Cerebellar nuclear complex (tissue), 1 donor: ENCODE measurements at places on chromosomes 6 and 20.

DNA sequence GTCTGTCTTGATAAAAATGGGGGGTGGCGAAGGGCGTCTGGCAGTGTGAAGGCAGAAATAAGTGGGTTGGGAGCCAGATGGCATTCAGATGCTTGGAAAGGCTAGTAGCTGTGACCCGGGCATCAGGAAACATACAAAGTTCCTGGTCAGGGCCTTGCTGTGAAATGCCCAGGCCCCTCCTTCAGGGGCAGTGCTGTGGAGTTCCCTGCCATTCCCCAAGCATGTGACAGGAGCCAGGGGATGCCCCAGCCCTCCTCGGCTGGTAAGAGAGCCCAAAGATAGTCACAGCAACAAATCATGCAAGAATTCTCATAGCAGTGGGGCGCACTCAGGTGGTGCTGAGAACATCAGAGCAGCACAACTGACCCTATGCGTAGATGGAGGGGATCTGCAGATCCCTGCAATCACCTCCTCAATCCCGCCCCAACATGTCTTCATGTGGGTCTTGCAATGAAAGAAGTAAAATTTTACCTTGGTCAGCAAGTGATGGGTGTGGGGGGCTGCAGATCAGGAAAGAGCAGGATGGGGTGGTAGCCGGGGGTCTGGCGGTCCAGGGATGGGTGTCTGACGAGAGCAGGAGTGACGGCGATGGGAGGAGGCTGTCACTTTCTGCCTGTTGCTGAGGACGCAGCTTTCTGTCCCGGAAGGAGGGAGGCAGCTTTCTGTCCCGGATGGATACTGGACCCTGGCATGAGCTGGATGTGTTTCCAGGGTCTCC lies 39.5 kb downstream of the SLC22A1 start:
- no peak for DNase-seq

GRCh38 chr6:74409447-74409846 lies 713.4 kb downstream of the CD109 start:
- no peak for DNase-seq

- no peak for DNase-seq
These were observed 33.8 kb upstream of the CD83 start for GRCh38 chr6:14083751-14084150.

- no peak for DNase-seq
These were observed 18.9 kb downstream of the WRNIP1 start for GRCh38 chr6:2784061-2784460.

- DNase-seq, result no peak
These were observed 127.8 kb upstream of the EEF1E1 start for GRCh38 chr6:8229915-8230756.

GRCh38 chr20:46304852-46305251 lies 3.4 kb downstream of the CDH22 start:
- DNase-seq, result no peak
